ENCODE measurements at places on chromosomes 7 and 10.

GRCh38 chr7:139991269-139991666 lies 71.5 kb downstream of the PARP12 start:
- no peak for DNase-seq

DNA sequence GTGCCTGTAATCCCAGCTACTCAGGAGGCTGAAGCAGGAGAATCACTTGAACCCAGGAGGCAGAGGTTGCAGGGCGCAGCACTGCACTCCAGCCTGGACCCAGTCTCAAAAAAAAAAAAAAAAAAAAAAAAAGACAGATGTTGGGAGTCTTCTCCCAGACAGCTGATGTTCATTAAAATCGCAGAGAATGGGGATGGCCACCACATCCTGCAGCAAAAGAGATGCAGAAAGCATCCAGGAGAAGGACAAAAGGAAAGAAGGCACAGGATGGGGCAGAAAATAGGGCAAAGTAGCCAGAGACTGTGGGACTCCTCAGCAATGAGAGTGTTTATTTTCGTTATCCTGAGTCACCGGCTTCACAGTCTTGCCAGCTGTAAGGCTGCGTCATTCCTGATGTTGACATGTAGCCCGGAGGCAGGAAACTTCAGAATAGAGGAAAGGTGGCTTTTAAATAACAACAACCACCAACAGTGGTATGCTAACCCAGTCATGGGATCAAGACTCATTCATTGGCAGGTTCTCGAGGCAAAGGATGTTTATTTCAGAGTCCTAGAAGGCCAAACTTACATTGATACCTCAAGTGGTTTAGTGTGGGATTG lies 149.5 kb upstream of the SVIL start:
- no peak for DNase-seq

- no peak for DNase-seq
These were observed 3.2 kb downstream of the GNB2 start for GRCh38 chr7:100676501-100677306.

DNA sequence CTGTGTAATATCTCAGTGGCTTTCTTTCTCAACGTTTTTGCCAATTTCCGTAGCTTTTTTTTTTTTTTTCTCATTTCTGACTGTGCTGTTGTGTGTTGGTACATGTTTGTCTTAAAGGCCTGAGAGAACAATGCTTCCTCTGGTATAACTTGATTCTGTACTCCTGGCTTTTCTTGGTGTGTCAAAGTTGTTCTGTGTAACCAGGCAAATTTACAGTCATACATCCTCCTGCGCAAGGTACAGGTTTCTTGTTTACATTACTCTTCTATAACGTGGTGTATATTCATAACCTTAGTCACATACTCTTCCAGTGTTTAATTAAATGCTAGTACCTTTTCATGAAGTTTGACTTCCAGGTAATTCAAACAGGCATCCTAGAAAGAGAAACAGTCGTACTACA lies 8.3 kb upstream of the ARHGAP12 start:
- DNase-seq: no peak

GRCh38 chr10:60943316-60944057 lies 498 bp downstream of the RHOBTB1 start:
- DNase-seq: no peak

DNA sequence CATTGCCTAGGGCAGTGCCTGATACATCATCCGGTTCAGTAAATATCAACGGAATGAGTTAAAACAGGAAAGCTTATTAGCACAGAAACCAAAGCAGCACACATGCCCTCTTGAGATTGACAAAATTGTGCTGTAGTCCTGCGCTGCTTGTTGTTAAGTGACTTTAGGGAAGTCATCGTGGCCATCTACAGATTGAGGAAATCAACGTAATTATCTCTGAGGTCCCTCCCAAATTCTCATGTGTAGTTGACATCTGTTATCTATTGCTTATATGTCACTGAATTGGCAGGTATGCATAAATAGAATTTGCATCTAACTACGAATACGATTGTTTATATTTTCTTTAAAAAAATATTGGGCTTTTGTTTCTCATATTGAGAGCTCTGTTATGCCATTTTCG lies 3.5 kb upstream of the GNB2 start:
- DNase-seq: no peak

DNA sequence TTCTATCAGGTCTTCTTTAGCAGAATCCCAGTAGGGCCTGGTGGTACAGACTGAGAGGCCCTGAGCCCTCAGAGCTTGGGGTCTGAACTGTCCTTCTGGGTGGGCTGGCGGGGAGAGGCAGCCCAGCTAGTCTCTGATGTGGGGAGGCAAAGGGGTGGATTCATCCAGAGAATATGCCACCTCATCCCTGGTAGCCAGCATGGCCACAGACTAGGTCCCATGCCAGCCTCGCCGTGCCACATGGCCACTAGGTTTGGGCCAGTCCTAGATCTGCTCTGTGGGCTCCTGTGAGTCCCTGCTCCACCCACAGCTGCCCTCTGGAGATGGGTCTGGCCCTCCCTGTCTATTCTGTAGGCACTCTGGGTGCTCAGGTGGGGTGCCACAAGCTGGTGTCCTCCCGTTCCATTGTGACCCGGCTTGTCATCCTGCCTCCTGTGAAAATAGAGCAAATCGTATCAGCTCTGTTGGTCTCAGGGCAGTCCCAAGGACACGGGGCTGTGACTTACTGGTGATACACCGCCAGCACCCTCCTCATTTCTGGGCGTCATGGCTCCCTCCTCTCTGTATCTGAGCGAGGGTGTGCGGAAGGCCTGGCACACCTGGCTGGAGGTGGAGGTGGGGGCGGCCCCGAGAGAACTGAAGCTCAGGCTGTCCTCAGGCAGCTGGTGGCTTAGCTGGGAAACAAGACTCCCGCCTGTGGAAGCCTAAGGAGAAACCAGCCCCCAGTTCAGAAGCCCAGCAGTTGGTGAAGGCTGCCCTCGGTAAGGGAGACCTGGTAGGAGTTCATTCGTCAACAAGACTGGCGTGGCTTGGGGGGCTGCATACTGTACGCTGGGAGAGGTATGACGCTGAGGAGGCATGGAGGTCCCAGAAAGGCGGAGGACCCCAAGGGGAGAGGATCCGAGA lies 33.3 kb downstream of the UNC5B start:
- no peak for DNase-seq

DNA sequence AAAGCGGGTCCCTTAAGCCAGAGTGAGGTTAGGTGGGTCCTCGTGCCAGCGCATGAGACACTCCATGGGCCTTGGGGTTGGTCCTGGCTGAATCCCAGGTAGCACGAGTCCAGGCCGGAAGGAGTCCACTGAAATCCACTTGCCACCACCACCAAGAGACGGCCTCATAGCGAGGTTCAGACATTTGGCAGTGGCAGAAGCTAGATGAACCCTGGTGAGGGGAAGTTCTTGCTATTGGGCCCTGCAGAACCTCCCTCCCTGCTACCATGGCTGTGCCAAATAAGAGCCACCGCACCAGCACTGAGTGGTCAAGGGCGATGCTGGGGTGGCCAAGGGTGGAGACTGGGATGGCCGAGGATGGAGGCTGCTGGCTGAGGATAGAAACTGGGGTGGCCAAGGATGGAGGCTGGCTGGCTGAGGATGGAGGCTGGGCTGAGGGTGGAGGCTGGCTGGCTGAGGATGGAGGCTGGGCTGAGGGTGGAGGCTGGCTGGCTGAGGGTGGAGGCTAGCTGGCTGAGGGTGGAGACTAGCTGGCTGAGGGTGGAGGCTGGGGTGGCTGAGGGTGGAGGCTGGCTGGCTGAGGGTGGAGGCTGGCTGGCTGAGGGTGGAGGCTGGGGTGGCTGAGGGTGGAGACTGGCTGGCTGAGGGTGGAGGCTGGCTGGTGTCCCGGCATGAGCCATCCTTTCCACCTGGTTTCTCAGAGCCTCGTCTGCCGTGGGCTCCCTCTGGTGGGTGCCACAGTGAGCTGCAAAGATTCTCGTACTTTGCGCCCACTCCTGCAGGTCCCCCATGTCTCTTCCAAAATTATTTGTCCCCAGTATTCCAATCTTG lies 88.2 kb downstream of the ELFN1 start:
- no peak for DNase-seq

DNA sequence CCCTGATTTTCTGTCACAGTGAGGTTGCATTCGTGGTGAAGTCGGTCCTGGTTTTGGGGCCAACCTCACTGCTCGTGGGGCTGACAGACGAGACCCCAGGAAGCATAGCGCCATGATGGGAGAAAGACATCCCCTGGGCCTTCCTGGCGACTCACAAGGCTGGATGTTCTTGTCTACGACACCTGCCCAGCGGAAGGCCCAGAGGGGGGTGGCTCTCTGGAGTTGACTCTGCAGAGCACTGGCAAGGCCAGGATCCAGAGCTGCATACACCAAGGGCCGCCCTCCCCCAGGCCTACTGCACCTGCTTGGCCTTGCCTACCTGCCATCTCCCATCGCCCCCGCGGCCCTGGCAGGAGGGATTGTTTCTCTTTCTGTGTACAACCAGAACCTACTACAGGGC lies 608.9 kb downstream of the PTPRN2 start:
- DNase-seq: no peak

GRCh38 chr10:11760861-11761260 lies 18.7 kb downstream of the ECHDC3 start:
- no peak for DNase-seq

- DNase-seq: no peak
These were observed 3.9 kb upstream of the INA start for GRCh38 chr10:103273041-103273441.

DNA sequence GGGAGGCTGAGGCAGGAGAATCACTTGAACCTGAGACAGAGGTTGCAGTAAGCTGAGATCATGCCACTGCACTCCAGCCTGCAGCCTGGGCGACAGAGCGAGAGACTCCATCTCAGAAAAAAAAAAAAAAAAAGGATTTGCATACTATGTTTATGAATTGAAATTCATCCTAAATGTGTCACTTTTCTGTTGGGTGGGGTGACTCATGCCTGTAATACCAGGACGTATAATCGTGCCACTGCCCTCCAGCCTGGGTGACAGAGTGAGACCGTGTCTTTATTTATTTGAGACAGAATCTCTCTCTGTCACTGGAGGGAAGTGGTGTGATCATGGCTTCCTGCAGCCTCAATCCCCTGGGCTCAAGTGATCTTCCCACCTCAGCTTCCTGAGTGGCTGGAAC lies 5.8 kb downstream of the ZNF212 start:
- DNase-seq: no peak

GRCh38 chr10:126673565-126673964 lies 3.1 kb upstream of the C10orf90 start:
- no peak for DNase-seq

- DNase-seq: no peak
These were observed 94.4 kb upstream of the KIF5B start for GRCh38 chr10:32150532-32151101.

DNA sequence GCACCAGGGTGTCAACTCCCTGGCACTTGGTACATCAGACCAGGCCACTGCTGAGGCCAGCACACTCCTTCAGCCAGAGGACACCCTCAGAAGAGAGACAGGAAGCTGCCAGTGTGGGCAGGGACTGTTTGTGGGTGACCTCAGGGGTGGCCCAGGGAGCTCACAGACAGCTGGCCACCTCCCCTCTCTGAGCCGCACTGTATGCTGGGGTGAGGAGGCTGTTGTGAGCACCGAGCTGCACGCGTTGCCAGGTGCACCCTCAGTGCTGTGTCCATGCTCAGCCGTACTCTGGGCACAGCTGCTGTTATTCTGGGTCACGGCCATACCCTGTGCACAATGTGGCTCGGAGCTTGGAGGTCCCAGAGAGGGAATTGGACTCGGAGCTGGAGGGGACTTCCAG lies 61.5 kb upstream of the NANOS1 start:
- no peak for DNase-seq

GRCh38 chr7:30286749-30287148 lies 2.4 kb downstream of the ZNRF2 start:
- DNase-seq: no peak

DNA sequence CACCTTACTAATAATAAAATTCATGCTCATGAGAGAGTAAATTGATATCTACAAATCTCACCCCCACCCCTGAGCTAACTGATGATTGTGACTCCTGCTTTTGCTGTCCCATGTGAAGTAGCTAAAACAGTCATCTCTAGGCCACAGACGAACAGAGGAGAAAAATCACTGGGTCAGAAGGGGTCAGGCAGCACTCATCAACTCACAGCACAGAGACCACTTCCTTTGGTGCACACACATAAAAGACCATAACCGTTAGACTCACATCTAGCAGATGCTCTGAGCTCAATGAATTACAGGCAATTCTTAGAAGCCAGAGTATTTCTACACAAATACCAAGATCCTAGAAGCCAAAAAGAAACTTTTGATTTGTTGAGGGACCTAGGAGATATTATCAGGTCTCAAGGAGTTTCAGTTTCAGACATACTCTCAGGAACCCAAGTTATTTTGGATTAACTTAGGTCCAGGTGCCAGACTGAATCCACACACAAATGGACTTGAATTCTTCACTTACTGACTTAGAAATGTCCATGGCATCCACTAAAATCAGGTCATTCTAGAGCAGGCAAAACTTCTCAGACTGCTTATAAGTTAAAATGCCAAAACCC lies 65.0 kb upstream of the TES start:
- no peak for DNase-seq

GRCh38 chr7:132461032-132461592 lies 115.2 kb downstream of the PLXNA4 start:
- no peak for DNase-seq

GRCh38 chr10:104706886-104707285 lies 65.8 kb downstream of the SORCS3 start:
- DNase-seq: no peak
